ENCODE measurements at places on chromosomes 1 and 21.
A peak's percentile ranks its signal among the peaks of the same experiment; 100 is the strongest.

DNA sequence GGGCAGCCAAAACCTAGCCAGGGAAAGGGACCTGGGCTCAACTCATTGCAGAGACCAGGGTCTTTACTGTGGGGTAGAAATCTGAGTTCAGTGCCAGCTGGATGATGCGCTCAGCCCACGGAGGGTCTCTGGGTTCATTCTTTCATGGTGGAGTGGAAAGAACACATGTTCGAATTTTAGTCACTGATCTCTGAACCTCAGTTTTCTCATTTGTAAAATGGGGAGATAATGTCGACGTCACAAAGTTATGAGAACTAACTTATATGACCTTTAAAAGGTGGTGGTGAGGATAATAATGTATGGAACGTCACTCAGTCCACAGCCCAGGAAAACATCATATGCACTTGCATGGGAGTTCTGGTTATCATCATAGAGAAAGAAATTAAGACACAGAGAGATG, 1.2 kb upstream of the TAL1 start:
- DNase-seq = no peak

DNA sequence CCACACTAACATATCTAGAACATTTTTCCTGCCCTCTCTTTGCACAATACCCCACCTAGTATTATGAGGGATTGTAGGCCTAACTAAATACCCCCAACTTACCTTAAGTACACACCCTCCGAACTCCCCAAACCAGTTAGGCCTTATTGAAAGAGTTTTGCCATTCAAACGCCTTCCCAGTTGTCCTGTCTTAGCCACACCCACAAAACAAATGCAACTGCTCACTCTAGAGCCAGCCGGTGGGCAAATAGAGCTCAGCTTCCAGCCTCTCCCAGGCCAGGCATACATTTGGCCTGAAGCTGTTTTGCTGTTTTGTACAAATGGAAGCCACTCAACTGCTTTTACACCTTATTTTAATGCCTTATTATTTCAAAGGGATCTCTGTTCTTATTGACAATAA, 224.2 kb upstream of the RUNX1 start:
- no peak for DNase-seq

- no peak for DNase-seq
These were observed 19.1 kb downstream of the DDAH1 start for GRCh38 chr1:85445906-85446305.

- DNase-seq = no peak
These were observed 1.2 kb downstream of the NHLH2 start for GRCh38 chr1:115839679-115840237.

- DNase-seq = no peak
These were observed 33.3 kb downstream of the PCNT start for GRCh38 chr21:46357335-46357604.

- DNase-seq = no peak
These were observed 273.7 kb downstream of the SRGAP2C start for GRCh38 chr1:121458291-121459048.

DNA sequence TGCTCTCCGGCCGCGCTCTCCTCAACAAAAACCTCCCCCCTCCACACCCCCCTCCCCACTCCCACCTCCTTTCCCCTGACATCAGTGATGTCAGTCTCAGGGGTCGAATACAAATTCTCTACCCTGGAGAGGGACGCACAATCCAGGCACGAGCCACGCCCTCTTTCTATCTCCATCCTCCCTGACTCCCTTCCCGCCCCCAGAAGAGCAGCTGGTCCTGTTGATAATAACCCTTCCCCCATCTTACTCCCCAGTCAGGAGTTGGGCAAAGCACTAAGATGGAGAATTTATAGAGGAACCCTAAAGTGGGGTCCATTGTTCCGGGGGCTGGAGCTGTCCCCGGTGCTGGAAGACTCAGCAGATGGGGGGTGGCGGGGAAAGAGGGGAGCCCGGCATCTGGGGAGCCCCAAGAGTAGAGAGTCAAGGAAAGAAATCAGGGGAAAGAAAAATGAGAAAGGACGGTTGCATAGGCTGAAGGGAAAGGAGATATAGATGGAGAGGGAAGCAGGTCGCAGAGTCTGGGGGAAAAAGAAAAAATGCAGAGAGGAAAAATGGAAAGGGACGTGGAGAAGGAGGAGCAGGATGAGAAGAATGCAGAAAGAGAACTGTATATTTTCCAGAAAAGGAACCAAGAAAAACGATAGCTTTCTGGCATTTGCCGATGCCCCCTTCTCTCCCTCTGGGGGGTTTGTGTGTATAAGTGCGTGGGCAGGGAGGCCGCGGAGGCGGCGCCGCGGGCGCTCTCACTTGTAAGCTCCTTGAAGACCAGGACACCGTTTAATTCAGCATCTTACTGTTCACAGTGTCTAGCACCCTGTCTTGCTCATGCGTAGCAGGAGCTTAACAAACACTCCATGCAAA, at the start of gene CELF3:
Gene CELF3, minus strand, starts transcription at position 33 of the 861 bp plus-strand sequence. CDS start 783 bp downstream, outside the sequence.
- no peak for DNase-seq

DNA sequence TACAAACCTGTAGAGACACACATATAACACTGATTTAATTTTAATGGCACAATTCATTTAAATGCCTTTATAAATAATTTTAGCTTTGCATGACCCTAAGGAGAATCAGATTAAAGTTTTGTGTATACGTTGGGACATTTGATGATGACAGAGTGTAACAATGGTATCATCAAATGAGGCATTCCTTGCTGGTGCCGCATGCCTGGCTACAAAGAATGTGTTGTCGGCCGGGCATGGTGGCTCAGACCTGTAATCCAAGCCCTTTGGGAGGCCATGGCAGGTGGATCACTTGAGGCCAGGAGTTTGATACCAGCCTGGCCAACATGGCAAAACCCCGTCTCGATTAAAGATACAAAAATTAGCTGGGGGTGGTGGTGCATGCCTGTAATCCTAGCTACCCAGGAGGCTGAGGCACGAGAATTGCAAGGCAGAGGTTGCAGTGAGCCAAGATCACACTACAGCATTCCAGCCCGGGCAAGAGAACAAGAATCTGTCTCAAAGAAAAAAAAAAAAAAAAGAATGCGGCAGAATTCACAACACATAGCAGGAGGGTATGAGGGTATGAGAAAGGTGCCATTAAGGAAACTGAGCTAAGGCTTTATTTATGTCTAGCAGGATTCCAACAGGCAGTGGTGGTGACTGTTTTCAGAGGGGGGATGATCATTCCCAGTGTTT, 58.9 kb downstream of the PTPN14 start:
- peak; percentile 37 for DNase-seq

DNA sequence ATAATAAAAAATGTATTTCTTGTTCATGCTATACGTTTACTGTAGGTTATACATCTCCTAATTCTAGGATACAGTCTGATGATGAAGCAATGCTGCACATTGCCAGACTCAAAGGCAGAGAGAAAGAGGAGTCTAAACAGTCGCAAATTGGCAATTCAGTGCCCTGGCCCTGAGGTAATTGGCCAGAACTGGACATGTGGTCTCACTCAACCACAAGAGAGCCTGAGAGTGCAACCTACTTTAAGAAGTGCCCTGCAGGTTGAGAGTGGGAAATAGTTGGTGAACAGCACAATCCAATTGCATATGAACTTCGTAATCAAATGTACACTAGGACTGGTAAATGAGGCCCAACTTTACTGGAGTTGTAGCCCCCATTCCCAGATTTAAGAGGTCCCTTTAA, 5.0 kb upstream of the SLC35A3 start:
- no peak for DNase-seq

GRCh38 chr1:230230948-230231773, 164.1 kb downstream of the GALNT2 start:
- DNase-seq = no peak

DNA sequence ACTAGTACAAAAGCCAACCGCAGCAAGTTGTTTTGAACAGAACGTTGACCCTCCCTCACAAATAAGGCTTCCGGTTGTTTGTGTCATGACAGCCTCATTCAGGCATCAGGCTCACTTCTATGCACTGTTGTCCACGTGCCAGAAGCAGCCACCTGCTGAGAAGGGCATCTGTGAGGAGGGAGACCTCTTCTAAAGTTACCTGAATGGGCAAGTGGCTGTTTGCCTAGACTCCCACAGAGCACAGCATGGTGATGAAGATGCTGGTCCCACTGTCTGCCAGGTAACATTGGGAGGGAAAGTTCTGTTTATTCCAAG, 176.1 kb downstream of the CLIC6 start:
- no peak for DNase-seq

GRCh38 chr1:59973719-59974118, 47.1 kb upstream of the CYP2J2 start:
- DNase-seq = no peak

All from GM04503 (cell line).